Left lung (tissue), 14 donors: ENCODE measurements at places on chromosomes 4 and X. TPM values are rescaled to one million over a fixed set of nuclear protein-coding genes. Genes with fewer than 3 reads are reported as not detected.

ASMT gene
- polyA plus RNA-seq = 0.27 TPM

STOX2 gene
- polyA plus RNA-seq = 18.8 TPM

DNA sequence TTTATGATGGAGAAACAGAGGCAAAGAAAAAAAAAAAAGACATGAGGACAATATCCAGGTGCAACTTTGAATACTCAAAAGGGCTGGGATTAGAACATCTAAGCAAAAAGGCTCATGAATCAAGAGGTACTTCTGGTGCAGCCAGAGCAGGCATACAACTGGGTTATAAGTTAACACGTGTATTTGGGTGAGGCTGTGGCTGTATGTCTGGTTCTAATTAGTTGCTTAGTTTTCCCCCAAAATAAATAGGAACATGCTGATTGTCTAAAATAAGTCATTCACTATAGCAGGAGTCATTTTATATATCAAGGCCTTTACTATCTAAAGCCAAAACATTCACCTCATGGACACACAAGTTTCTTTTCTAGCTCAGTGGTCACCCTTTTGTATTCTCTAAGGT, 20.2 kb downstream of the NHS start:
- DNase-seq = no peak

- no peak for DNase-seq
These were observed 72.9 kb downstream of the ADAMTS3 start for GRCh38 chr4:72496119-72496518.

DNA sequence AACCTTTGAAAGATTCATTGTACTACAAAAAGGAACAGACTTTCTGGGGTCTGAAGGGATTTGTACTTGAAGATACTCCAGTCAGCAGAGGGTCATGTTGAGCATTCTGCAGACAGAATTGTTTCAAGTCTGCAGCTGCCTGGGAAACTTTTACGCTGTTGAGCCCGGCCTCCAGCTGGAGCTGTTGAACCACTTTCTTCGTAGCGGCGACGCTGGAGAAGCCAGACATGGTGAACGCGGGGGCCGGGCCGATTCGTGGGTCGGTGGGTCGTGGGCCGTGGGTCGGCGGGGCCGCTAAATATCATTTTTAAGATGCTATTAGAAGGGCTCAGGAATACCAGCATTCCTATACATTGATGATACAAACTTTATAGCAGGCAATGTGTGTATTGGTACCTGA, 12.0 kb upstream of the RTL9 start:
- no peak for DNase-seq

- DNase-seq = no peak
These were observed 22.8 kb upstream of the FMR1NB start for GRCh38 chrX:147958291-147958690.

DNA sequence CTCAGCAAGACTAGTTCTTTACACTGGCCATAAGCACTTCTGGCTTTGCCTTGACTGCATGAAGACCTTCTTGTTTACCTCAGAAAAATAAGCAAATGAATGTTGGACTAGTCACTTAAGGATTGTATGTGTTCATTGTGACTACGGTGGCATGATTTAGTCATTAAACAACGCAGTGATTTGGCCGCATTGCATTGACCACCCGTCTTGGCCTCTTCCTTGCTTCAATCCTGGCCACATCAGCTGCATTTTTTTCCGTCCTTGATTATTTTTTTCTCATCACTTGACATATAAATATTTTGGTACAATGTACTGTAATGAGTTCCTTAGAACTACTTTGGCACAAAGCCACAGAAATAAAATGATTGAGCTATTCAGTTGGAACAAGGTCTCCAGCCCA, 656.2 kb downstream of the RAB28 start:
- no peak for DNase-seq

- DNase-seq = no peak
These were observed 773 bp upstream of the VMA21 start for GRCh38 chrX:151396042-151396824.
